ENCODE measurements at places on chromosomes 12 and 14. TPM values are rescaled to one million over a fixed set of nuclear protein-coding genes. Genes with fewer than 3 reads are reported as not detected.
A peak's percentile ranks its signal among the peaks of the same experiment; 100 is the strongest.

DNA sequence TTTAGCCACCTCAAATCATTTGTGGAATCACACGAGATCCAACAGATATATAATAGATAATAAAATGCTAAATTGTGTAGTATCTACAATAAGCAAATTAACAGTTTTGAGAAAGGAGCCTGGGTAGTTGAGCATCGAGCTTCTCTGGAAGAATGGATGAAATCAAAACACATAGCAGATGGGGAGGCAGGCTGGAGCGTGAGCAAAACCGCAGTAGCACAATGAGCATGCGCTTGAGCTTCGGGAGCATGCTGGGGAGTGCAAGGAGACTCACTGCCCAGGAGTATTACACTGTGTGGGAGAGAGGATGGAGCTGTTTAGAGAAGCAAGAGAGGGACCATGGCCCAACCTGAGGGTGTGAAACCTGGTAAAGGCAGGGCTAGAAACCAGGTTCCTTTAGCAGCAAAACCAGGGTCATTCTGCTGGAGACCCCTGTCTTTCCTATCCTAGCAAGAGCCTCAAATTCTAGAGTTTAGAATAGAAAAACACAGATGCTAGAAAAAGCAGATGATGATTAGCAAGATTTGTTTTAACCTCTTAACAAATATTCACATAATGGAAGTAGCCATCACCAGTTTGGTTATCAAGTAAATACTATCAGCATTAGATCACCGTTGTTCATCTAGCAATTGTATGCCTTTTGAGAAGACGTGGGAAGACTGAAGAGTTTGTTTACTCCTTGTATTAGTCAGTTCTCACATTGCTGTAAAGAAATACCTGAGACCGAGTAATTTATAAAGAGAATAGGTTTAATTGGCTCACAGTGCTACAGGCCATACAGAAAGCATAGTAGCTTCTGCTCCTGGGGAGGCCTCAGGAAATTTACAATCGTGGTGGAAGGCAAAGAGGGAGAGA, 484.8 kb downstream of the EGLN3 start:
- H3K4me1 ChIP-seq: no peaks in the 10 kb centered on the region
- no peak overlapping the region for H3K4me3 ChIP-seq
- H3K27ac ChIP-seq: no peak overlapping the region
- DNase-seq: no peak
- no peaks in the 10 kb centered on the region for H3K27me3 ChIP-seq

DNA sequence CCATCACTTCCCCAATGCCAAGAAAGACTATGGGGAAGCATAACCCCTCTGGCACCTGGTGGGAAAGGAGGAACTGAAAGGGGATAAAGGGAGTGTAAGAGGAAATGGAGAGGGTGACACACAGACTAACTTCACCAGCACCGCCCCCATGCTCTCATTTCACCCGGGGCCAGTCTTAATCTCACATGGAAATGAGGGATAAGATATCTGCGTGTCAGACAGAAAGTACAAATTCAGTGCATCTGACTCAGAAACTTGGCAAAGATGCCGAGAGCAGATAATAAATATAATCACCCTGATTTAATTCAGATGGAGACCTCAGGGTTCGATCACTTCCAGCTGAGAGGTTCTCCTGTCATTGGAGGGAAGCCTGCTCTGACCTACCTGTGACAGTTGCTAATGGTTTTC, 191.6 kb downstream of the DUSP6 start:
- DNase-seq: peak; percentile 13
- H3K27me3 ChIP-seq: no peaks in the 10 kb centered on the region
- H3K36me3 ChIP-seq: no peaks in the 10 kb centered on the region
- H3K27ac ChIP-seq: no peak overlapping the region

The FAM222A gene
- 18.9 TPM for total RNA-seq

The GRIN2B gene
- total RNA-seq: 0.13 TPM

DNA sequence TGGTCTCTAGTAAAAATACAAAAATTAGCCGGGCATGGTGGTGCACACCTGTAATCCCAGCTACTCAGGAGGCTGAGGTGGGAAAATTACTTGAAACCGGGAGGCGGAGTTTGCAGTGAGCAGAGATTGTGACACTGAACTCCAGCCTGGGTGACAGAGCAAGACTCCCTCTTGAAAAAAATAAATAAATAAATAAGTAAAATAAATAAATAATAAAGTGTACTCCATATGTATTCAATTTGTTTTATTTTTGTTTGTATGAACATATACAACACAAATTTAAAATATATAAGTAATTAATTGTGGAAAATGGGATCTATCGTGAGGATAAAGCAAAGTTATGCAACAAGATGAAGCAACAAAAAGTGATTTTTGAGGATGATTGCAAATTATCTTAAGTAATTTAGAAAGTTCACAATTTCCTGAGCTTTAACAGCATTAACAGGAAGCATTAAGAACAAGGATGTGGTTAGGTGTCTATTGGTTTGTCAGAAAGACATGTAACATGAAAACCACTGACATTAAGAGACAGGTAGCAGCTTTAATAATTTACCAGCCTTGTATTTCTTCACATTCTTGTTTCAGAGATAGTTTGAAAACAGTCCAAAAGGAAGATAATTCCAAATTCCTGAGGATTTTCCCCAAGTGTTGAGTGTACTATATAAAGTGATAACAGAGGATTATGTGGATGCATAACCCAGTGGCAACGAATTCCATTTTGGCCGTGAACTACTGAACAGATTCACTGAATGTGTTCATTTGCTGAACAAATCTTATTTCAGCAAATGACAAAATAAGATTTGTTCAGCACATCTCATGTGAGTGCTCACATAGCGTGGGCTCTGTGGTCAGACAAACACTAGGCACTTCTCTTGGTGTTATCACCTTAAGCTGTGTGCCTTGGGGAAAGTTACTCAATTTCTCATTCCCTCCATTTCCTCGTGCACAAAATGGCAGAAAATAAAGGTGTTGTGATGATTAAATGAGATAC, 68.6 kb upstream of the RESF1 start:
- H3K27ac ChIP-seq: no peak overlapping the region
- no peak for DNase-seq
- no peak overlapping the region for H3K4me3 ChIP-seq
- no peaks in the 10 kb centered on the region for H3K27me3 ChIP-seq
- no peaks in the 10 kb centered on the region for H3K36me3 ChIP-seq

DNA sequence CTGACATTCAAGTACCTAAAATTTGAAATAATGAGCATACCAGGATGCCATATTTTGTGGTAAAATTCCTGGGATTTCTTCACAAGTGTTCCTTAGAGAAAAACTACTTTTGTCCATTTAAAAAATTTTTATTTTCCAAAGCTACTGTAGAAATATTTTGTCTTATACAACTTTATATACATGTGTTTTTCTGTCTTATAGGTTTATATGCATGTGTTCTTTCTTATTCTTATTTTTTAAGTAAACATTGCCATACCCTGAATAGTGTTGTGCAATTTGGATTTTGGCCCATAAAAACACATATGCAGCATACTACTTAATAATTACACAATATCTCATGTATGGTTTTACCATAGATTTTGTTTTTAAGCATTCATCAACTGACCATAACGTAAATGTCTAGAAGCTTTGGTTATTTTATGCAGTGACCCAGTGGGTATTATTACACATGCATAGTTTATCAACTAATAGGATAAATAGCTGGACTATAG, 1107.4 kb upstream of the SEL1L start:
- no peak overlapping the region for H3K4me3 ChIP-seq
- no peak for DNase-seq
- H3K4me1 ChIP-seq: no peaks in the 10 kb centered on the region
- no peak overlapping the region for H3K27ac ChIP-seq
- no peaks in the 10 kb centered on the region for H3K36me3 ChIP-seq
- H3K27me3 ChIP-seq: no peaks in the 10 kb centered on the region

GRCh38 chr12:52400906-52401305, 5.2 kb downstream of the KRT82 start:
- H3K27me3 ChIP-seq: peaks cover 11% of the 10 kb centered on the region
- no peaks in the 10 kb centered on the region for H3K4me1 ChIP-seq
- no peak overlapping the region for H3K27ac ChIP-seq
- no peak overlapping the region for H3K4me3 ChIP-seq
- no peak for DNase-seq

DNA sequence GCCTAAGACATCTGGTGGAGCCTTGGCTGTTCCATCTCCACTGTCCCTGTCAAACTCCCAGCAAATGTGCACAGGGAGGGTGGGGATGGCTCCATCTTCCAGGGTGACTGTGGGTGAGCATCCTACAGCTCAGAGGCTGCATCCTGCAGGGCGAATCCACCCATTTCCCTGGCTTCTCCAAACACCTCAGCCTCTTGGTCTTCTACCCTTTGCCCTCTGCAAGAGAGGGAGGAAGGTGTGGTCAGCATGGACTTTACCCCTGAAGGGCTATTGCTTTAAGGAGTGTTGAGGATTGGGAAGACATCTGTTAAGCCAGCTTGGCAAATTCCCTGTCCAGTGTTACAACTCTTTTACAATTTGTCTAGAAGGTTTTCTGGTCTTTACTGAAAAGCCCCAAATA, 23.1 kb upstream of the DGLUCY start:
- H3K4me3 ChIP-seq: no peak overlapping the region
- no peak for DNase-seq
- H3K4me1 ChIP-seq: peaks cover 9% of the 10 kb centered on the region
- no peak overlapping the region for H3K27ac ChIP-seq

DNA sequence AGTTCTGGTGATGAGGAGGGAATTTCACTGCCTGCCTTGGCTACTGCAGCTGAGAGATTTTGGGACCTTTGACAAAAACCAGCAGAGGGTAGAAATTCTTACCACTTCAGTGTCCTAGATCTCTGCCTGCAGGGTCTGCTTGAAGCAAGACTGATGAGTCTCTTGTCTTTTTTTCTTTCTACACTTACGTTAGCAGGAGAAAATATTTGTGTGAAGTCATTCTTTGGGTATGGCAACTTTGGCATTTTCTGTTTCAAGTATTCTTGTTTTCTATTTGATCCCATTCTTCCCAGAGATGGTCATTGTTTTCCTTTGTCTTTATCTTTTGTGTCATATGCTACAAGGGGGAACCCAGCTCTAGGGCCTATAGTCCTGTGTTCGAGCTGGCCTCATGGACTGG, 65.6 kb upstream of the FERMT2 start:
- H3K4me3 ChIP-seq: no peak overlapping the region
- DNase-seq: no peak
- H3K27me3 ChIP-seq: no peaks in the 10 kb centered on the region
- H3K27ac ChIP-seq: no peak overlapping the region
- peaks cover 11% of the 10 kb centered on the region for H3K4me1 ChIP-seq

DNA sequence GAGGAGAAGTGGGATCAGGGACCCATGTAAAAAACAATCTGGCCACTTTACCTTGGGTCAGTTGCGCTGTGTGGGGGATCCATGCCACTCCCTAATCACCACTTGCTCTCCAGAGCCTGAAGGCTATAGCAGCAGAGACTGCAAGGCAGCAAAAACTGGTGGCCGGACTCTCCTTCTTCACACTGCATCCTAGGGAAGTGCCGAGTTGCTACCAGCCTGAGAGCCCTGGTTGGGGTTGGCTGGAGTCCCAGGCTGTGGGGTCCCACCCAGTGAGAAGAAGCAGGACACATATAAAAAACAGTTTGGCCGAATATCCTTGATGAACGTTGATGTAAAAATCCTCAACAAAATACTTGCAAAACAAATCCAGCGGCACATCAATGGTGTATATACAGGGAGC, 341.2 kb downstream of the AEBP2 start:
- H3K4me3 ChIP-seq: no peak overlapping the region
- no peak overlapping the region for H3K27ac ChIP-seq
- DNase-seq: no peak

The LMNTD1 gene
- not detected for total RNA-seq

DNA sequence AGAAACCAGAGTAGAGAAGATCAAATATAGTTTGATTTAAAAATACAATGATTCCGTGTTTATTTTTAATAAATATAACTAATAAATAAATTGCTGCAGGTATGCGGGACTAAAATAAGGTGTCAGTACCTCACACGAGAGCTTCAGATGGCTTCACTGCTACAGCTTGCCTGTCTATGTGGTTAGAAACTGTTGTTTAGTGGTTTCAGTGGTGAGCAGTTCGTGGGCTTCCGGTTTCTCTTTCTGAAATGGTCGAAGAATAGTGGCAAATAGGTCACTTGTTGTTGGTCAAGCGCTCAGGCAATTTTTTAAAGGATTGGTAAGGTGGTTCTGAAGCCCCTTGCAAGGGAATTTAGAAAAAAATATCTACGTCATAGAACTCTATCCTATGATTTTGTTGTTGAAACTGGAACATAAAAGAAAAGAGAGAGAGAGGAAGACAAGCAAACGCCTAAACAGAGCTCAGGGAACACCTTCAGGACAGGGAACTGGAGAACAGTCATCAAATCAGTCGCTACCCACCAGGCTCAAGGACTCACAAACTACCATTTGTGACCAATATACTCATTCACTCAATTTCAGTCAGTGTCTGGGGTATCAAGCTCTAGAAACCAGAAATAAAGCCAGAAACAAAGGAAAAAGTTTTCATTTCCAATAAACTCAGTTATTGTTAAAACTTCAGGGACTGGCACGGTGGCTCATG, 31.3 kb downstream of the GABARAPL1 start:
- H3K4me3 ChIP-seq: no peak overlapping the region
- H3K27ac ChIP-seq: no peak overlapping the region
- no peaks in the 10 kb centered on the region for H3K27me3 ChIP-seq
- no peak for DNase-seq

The SIX1 gene
- total RNA-seq: 65.0 TPM

The TEX22 gene
- total RNA-seq: 0.06 TPM

GRCh38 chr12:4086481-4086880, 187.1 kb upstream of the CCND2 start:
- DNase-seq: no peak
- peaks cover 12% of the 10 kb centered on the region for H3K4me1 ChIP-seq
- no peaks in the 10 kb centered on the region for H3K27me3 ChIP-seq
- no peak overlapping the region for H3K27ac ChIP-seq

DNA sequence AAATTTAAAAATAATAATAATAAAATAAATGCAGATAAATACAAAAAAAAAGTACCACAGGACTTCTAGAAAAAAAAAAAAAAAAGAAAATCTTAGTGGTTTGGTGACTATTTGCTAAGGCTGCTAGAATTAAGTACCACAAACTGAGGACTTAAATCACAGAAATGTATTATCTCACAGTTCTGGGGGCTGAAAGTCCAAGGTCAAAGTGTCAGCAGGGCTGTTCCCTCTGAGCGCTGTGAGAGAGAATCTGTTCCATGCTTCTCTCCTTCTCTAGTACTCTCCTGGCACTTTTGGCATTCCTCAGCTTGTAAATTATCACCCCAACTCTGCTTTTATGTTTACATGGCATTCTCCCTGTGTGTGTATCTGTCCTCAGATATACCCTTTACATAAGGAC, 101.2 kb downstream of the IPO8 start:
- peaks cover 14% of the 10 kb centered on the region for H3K4me1 ChIP-seq
- DNase-seq: no peak
- no peaks in the 10 kb centered on the region for H3K36me3 ChIP-seq
- no peak overlapping the region for H3K27ac ChIP-seq
- H3K4me3 ChIP-seq: no peak overlapping the region
- no peaks in the 10 kb centered on the region for H3K27me3 ChIP-seq

All from SJCRH30 (cell line).